ENCODE measurements at places on chromosomes 11 and 22.
A peak's percentile ranks its signal among the peaks of the same experiment; 100 is the strongest.

DNA sequence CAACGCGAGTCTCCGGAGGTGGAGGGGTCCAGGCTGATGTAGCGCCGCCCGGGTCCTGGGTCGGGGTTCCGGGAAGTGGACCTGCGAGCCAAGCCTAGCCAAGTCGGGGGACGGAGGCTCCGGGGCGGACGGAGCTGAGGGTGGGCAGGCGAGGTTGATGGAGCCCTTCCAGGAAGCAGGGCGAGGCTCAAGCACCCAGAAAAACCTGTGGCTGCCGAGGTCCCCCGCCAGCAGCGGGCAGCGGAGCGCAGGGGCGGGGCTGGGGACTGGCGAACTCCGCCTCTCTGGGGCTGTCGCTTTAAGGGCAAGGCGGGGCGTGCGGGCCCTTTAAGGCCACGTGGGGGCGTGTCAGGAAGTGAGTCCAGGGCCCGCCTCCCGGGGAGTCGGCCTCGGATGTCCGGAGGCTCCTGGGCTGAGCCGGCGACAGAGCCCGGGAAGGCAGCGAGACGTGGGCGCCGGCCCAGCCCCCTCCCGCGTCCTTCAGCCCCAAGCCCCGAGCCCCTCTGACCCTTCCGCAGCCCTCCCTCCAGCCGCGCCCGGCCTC is at the start of gene SLC35C1:
SLC35C1 (plus strand) TSS at position 389 of the 544 bp plus-strand sequence. CDS start 653 bp downstream, outside the sequence.
- DNase-seq, result peak; percentile 89

- no peak for DNase-seq
These were observed 138.9 kb upstream of the POU2AF2 start for GRCh38 chr11:111106641-111107040.

DNA sequence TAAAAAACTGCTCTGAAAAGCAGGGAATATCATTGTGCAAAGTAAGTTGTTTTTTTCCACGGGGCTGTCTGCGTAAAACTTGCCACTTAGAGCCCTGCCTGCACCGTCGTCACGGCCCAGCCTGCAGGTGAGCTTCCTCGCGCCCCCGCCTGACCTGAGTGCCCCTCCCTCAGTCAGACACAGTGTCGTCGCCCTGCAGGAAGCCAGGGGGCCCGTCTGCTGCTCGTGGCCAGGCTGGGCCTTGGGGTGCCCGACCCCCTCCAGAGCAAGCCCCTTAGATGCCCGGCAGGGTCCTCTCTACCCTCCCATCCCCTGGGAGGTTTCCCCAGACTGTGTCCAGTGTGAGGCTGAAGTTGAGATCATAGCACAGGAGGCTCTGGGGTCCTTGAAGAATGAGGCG is 31.6 kb downstream of the SBF1 start:
- DNase-seq, result no peak

GRCh38 chr11:111416231-111416960 is 37.3 kb upstream of the POU2AF1 start:
- no peak for DNase-seq

GRCh38 chr11:12272821-12273617 is 104.4 kb upstream of the PARVA start:
- no peak for DNase-seq

GRCh38 chr22:46119729-46120419 is 30.5 kb upstream of the PPARA start:
- DNase-seq, result peak; percentile 89

Data from fibroblast of the aortic adventitia (primary cell).